ENCODE measurements at places on chromosomes 3 and 15. TPM values are rescaled to one million over a fixed set of nuclear protein-coding genes. Genes with fewer than 3 reads are reported as not detected.

CYP8B1 gene
- total RNA-seq, result not detected

ANKRD34C gene
- total RNA-seq, result 0.11 TPM

NR2E3 gene
- total RNA-seq, result not detected

CCR3 gene
- not detected for total RNA-seq

CDCP1 gene
- total RNA-seq, result 0.32 TPM

THRB gene
- total RNA-seq, result 25.9 TPM

SERINC4 gene
- 0.30 TPM for total RNA-seq

CHST2 gene
- 1.9 TPM for total RNA-seq

DNA sequence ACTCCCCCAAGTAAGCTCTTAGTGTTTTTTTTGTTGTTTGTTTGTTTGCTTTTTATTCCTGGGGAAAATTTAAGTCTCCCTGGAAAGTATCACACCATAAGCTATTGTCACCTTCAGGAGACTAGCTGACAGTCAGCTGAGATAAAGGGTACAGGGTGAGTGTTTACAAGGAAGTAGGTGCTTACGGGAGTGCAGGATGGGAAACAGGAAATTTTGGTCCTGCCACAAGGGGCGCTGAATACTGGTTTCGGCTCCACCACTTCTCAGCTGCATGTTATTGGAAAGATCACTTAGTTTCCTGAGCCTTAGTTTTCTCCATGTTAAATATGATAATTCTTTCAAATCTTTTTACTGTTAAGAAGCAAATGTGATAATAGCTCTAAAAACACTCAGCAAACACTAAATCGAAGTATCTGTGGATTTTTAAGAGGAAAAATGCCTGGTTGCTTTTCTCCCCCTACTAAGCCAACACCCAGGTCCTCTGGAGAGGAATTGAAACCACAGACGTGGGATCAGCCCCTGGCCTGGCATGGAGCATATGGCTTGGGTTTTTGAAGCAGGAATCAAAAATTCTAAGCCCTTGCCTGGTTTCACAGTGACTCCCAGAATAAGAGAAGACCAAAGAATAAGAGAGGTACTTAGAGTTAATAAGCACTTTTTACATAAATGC, 90.7 kb downstream of the SCN11A start:
- no peak for DNase-seq

GRCh38 chr3:40237889-40238571, 71.5 kb upstream of the EIF1B start:
- no peak for DNase-seq

DNA sequence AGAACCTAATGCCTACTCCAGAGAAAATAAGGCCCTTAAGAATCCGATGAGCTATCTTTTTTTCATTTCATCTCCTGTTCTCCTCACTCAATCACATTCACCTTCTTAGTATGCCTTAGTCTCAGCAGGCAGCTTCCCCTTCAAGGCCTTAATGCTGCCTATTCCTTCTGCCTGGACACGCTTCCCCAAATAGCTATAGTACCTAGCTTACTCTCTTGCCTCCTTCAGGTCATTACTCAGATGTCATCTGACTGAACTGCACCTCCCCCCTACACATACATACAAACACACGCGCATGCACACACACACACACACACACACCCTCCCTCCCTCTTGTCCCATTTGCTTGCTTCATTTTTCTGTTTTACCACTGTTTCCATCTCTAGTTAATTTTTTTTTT, 191.5 kb upstream of the MLF1 start:
- DNase-seq, result no peak

- DNase-seq, result no peak
These were observed 8.0 kb downstream of the IGSF10 start for GRCh38 chr3:151452841-151453240.

DNA sequence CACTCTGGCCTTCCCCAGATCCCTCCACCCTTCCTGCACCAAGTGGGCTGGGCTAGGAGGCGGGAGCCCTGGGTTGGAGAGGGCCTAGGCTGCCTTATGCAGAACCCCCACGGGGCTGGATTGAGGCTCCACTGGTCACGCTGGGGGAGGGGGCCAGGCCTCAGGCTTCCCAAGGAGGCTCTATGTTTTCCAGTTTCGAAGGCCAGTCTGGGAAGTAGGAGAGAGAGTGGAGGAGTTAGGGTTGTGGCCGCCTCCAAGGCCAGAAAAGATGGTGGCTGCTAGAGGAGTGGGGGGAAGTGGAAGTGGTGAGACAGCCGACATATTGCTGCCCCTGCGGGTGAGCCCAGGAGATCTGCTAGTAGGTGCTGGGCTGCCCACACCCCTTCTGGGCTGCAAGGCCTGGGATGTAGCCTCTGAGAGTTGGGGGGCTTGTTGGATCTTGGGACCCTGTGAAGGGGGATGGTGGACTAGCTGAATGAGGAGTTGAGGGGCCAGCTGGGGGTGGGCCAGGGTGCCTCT, 1.2 kb downstream of the GNAI2 start:
- DNase-seq, result peak; percentile 83

DNA sequence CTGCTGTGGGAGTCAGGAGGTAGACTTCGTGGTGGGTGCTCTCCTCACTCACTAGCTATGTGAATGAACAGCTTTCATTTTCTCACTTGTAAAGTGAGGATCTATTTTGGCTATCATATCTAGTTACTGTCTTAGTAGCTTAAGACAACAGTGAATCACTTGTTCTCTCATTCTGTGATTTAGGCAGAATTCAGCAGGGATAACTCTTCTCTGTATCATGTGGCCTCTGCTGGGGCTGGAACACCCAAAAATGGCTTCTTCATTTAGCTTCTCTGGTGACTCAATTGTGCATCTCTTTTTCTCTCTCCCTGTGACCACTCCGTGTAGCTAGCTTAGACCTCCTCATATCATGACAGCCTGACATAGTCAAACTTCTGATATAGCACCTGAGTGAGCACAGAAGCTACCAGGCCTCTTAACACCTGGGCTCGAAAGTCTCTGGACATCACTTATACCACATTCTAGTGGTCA, 68.4 kb downstream of the BFSP2 start:
- no peak for DNase-seq

DNA sequence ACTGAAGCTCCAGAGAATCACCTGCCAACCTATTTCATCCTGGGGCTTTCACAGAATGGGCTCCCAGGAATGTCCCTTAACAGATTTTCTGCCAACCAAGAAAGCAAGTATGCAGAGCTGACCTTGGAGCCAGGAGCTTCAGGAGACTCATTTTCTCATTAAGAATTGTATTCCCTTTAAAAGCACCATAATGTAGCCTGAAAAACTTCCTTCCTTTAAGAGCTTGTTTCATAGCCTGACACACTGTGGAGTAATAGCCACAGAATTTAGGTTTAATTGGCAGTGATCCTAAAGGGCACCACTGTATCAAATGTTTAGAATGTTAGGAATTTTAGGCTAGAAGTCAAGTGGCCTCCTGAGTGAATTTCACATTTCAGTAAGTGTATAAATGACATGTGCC, 309.8 kb downstream of the GBE1 start:
- no peak for DNase-seq

- no peak for DNase-seq
These were observed 131.5 kb upstream of the SATB1 start for GRCh38 chr3:18556503-18557135.

GRCh38 chr15:34358367-34358766, 8.6 kb downstream of the LPCAT4 start:
- no peak for DNase-seq

DNA sequence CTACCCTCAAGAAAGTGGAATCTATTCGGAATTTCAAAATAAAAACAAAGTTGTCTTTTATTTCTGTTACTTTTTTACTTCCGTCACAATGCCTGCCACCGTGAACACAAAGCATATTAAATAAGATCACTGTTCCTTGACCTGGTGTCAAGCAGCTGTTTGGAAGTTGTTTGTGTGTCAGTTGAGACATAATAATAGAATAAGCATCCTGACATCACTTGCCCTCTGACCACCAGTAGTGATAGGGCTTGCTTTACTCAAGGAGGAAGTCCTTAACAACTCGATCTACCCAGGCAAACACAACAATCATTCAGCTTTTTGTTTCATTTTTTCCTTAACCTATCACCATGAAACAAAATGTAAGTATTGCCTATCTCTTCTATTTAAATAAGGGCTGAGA, 454.4 kb upstream of the RASGRP1 start:
- no peak for DNase-seq

DNA sequence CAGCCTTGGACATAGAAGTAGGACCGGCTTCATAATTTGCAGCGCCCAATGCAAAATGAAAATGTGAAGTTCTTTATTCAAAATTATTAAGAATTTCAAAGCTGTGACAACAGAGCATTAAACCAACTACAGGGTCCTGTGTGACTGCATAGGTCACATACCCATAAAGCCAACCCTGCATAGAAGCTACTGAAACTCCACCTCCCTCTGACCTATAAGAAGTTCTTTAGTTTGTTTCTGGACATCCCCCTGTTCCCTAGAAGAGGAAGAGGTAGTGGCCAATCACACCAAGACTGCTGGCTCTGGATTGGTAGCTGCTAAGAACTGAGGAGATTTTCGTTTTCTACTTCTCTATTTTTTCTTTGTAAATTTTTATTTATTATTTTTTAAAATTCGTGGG, 9.0 kb upstream of the SELENOT start:
- DNase-seq, result no peak

DNA sequence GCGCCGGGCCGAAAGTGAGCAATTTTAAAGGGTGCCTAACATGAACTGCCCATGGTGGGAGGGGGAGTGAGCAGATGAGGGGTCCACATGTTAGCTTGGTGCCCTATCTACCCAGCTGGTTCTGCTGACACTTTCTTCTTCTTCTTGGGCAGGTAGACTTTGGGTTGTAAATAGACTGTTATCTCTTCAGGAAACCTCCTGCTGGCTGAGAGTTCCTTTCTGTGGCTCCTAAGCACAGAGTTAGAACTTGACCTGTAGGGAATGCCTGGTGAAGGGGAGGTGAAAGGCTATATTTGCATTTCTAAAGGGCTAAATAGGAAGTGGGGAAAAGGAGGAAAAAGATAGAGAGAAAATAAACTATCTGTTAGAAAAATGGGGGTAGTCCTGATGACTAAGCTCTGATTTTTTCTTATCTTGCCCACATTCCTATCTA, 521.4 kb upstream of the TGFBR2 start:
- DNase-seq, result no peak

DNA sequence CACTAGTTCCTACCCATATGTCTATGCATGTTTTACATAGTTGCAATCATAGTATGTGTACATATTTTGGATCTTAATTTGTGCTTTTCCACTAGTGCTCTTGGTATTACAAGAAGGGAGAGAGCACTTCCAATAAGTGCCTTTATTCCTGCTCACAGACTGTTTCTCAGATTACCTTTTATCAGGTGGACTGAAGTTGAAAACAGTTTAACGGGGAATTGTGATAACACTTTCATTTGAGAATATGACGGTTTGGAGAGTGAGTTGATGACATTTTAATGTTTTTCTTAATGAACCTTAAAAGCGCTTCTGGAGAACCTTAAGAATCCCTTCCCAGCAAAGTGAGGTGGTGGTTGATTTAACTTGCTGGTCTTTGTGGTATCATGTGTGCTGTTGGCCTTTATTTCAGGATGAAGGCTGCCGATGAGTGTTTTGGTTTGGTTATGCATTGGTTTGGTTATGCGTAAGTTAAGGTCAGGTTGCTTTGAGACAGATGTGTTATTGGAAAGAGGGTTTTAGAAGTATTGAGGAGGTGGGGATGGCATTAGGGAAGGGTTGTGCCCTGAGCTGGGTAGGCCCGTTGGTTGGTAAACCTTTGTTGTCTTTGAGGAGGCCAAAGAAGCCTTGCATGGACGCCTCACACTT, 2.8 kb downstream of the EDEM1 start:
- no peak for DNase-seq

- DNase-seq, result no peak
These were observed 31.3 kb upstream of the TBC1D21 start for GRCh38 chr15:73841756-73842725.

- DNase-seq, result no peak
These were observed 37.3 kb upstream of the FXR1 start for GRCh38 chr3:180875124-180875698.

All from Right ventricle myocardium inferior (tissue), 1 donor.